ENCODE measurements at places on chromosomes 5 and 9.
A peak's percentile ranks its signal among the peaks of the same experiment; 100 is the strongest.

- peaks cover 51% of the 10 kb centered on the region for H3K4me1 ChIP-seq
- H3K27me3 ChIP-seq = no peaks in the 10 kb centered on the region
- H3K4me3 ChIP-seq = no peak overlapping the region
- DNase-seq = peak; percentile 38
- H3K36me3 ChIP-seq = peaks cover 7% of the 10 kb centered on the region
- peak overlapping the region; percentile 33 for H3K27ac ChIP-seq
Observed at GRCh38 chr9:124220946-124221451, 36.8 kb upstream of the NEK6 start.

- peaks cover 31% of the 10 kb centered on the region for H3K4me1 ChIP-seq
- peak within 1 kb of the TSS; percentile 16 for H3K27ac ChIP-seq
- H3K4me3 ChIP-seq = peak within 1 kb of the TSS; percentile 67
- peak; percentile 57 for DNase-seq
Observed at GRCh38 chr9:113349445-113350094, at the start of gene BSPRY. BSPRY (plus strand) TSS chr9:113349541; CDS start chr9:113349580, 39 bp downstream.

GRCh38 chr9:136409557-136410455 lies 608 bp downstream of the ENTR1 start:
- peak; percentile 17 for DNase-seq
- H3K36me3 ChIP-seq = peaks cover 56% of the 10 kb centered on the region
- peaks cover 21% of the 10 kb centered on the region for H3K4me1 ChIP-seq
- no peaks in the 10 kb centered on the region for H3K27me3 ChIP-seq
- peak overlapping the region; percentile 81 for H3K27ac ChIP-seq

- DNase-seq = no peak
- H3K4me1 ChIP-seq = no peaks in the 10 kb centered on the region
- H3K4me3 ChIP-seq = no peak overlapping the region
Observed at GRCh38 chr9:107603281-107603680, 113.7 kb upstream of the KLF4 start.

DNA sequence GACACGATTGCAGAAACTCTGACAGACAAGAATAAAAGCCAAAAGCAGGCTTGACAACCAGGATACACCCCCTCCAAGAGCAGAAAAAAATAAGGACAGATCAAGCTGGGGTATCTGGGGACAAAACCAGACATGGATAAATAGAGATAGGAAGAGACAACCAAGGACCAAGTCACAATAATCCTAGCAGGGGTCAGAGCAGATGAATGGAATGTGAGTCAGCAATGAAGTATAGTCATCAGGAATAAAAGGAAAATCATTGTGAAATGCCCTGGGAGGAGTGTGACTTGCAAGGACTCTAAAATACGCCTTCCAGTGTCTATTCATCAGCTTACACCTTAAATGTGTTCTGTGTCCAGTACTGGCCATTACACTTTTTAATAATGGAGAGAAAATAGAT lies 206.8 kb downstream of the CAAP1 start:
- no peaks in the 10 kb centered on the region for H3K36me3 ChIP-seq
- H3K4me1 ChIP-seq = no peaks in the 10 kb centered on the region
- peaks cover 16% of the 10 kb centered on the region for H3K27me3 ChIP-seq
- no peak overlapping the region for H3K27ac ChIP-seq
- H3K4me3 ChIP-seq = no peak overlapping the region

- H3K36me3 ChIP-seq = no peaks in the 10 kb centered on the region
- peaks cover 9% of the 10 kb centered on the region for H3K27me3 ChIP-seq
- no peak overlapping the region for H3K27ac ChIP-seq
- peaks cover 6% of the 10 kb centered on the region for H3K4me1 ChIP-seq
- H3K4me3 ChIP-seq = no peak overlapping the region
Observed at GRCh38 chr9:105127863-105128220, 116.6 kb upstream of the SLC44A1 start.
